ENCODE measurements at places on chromosomes 7 and 10. TPM values are rescaled to one million over a fixed set of nuclear protein-coding genes. Genes with fewer than 3 reads are reported as not detected.

DNA sequence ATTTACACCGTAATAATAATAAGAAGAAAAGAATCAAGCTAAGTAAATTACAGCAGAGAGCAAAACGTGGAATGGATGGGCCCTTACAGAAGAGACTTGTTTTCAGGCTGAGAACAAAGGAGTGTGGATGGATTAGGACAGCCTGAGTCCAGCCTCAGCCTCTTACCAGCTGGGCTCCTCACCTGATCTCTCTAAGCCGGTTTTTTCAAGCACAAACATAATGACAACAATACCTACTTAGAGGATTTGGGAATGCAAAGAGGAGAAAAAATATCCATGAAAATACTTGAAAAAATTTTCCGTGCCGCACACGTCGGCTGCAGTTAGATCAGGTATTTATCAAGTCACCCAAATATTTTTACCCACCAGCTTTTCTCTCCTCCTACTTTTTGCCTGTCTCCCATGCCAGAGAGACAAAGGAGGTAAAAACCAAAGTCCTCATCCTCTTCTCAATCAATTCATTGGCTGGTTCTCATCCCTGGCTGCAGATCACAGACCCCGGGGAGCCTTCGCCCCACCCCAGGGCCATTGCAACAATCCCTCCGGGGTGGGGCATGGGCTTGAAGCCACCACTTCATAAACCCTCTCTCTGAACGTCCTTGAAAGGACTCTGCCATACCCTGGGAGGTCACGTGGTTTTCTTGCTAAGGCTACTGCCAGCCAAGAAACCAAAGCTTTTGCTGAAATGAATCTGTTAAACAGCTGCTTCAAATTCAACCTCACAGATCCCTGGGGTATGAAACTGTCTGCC lies 29.7 kb upstream of the GTF2I start:
- H3K27me3 ChIP-seq = no peaks in the 10 kb centered on the region
- peaks cover 15% of the 10 kb centered on the region for H3K4me1 ChIP-seq
- H3K27ac ChIP-seq = peak overlapping the region; percentile 49
- H3K36me3 ChIP-seq = no peaks in the 10 kb centered on the region
- no peak overlapping the region for H3K4me3 ChIP-seq

DNA sequence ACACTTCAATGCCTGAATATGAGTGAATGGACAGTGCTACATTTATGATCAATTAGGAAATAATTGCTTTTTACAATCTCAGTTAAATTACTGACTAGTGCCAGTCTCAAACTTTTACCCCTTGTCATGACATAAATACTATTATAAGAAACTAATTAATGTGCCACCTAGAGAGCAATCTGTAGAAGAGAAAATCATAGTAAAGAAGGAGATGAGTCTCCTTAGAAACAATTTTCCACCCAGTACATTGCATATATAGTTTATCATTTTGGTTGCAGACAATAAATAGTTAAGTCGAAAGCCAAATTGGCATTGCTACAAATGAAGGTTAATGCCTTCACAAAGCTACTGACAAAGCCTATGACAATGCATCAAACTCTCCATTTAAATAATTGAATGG lies 68.6 kb downstream of the SLC13A1 start:
- no peaks in the 10 kb centered on the region for H3K4me1 ChIP-seq
- no peak overlapping the region for H3K4me3 ChIP-seq
- DNase-seq = no peak
- no peak overlapping the region for H3K27ac ChIP-seq
- H3K36me3 ChIP-seq = no peaks in the 10 kb centered on the region

DNA sequence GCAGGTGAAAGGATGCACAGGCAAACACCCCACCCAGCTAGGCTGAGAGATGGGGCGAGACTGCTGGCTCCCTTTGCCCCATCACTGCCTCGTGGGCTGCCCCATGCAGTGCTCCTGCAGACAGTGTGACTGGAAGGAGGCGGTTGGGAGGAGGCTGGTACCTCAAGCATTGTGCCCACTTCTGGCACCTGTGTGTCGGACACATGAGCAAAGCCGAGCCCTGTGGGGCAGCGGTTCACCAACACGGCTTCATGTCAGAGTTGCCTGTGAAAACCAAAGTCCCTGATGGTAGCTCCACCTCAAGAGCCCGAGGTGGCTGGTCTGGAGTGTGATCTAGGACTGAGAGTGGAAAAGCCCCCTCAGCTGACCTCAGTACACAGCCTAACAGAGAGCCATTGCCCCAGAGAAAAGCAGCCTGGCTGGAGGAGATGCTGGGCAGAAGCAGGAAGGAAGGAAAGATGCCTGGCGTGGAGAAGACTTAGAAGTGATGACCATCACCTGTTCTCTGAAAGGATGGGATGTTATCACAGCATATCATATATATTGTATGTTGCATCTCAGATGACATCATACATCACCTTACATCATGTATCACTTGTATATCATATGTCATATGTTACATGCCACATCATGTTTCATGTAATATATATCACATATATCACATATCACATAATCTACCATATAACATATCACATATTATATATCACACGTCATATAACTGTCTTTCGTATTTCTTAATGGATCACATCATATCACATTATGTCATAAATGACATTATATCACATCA lies 75.6 kb downstream of the ADCY1 start:
- no peaks in the 10 kb centered on the region for H3K27me3 ChIP-seq
- H3K27ac ChIP-seq = no peak overlapping the region
- H3K36me3 ChIP-seq = no peaks in the 10 kb centered on the region
- H3K4me3 ChIP-seq = no peak overlapping the region
- peak; percentile 75 for DNase-seq

- no peak for DNase-seq
- H3K4me1 ChIP-seq = peaks cover 18% of the 10 kb centered on the region
- H3K27ac ChIP-seq = peak overlapping the region; percentile 85
- no peaks in the 10 kb centered on the region for H3K36me3 ChIP-seq
Observed at GRCh38 chr7:101017064-101017777, 2.7 kb upstream of the MUC17 start.

GRCh38 chr7:50661345-50662040 lies 96.3 kb upstream of the DDC start:
- H3K27ac ChIP-seq = no peak overlapping the region
- H3K4me1 ChIP-seq = peaks cover 67% of the 10 kb centered on the region
- no peaks in the 10 kb centered on the region for H3K27me3 ChIP-seq
- peaks cover 21% of the 10 kb centered on the region for H3K36me3 ChIP-seq

DNA sequence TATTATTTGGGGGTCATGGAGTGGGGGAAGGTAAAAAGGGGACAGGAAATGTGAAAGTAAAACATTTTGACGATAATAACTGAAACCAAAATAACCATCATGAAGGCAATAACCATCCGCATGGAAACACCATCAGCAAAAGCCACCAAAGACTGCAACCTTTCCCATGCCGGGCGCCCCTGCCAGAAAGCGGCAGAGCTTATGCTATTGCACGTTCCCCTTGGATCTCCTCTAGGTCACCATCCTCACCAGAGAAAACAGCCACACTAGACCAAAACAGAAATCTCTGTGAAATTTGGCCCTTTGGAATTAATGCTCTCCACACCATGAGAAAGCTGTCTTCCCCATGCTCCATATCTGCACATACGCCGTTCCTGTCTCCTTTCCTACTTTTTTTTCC lies 31.1 kb downstream of the DRGX start:
- DNase-seq = no peak
- peak overlapping the region; percentile 9 for H3K27ac ChIP-seq
- peaks cover 16% of the 10 kb centered on the region for H3K4me1 ChIP-seq
- peaks cover 5% of the 10 kb centered on the region for H3K27me3 ChIP-seq
- H3K4me3 ChIP-seq = no peak overlapping the region

- H3K4me1 ChIP-seq = peaks cover 4% of the 10 kb centered on the region
- no peak overlapping the region for H3K4me3 ChIP-seq
- no peak for DNase-seq
- H3K27me3 ChIP-seq = peaks cover 5% of the 10 kb centered on the region
- H3K36me3 ChIP-seq = peaks cover under 1% of the 10 kb centered on the region
Observed at GRCh38 chr10:90437452-90437851, 420.4 kb downstream of the HTR7 start.

- no peak for DNase-seq
- H3K36me3 ChIP-seq = peaks cover 27% of the 10 kb centered on the region
- no peaks in the 10 kb centered on the region for H3K4me1 ChIP-seq
Observed at GRCh38 chr7:44761207-44762161, 12.8 kb downstream of the ZMIZ2 start.

GRCh38 chr7:158903897-158904541 lies 47.7 kb downstream of the DYNC2I1 start:
- H3K27ac ChIP-seq = no peak overlapping the region
- H3K27me3 ChIP-seq = no peaks in the 10 kb centered on the region
- no peak overlapping the region for H3K4me3 ChIP-seq
- DNase-seq = no peak

DNA sequence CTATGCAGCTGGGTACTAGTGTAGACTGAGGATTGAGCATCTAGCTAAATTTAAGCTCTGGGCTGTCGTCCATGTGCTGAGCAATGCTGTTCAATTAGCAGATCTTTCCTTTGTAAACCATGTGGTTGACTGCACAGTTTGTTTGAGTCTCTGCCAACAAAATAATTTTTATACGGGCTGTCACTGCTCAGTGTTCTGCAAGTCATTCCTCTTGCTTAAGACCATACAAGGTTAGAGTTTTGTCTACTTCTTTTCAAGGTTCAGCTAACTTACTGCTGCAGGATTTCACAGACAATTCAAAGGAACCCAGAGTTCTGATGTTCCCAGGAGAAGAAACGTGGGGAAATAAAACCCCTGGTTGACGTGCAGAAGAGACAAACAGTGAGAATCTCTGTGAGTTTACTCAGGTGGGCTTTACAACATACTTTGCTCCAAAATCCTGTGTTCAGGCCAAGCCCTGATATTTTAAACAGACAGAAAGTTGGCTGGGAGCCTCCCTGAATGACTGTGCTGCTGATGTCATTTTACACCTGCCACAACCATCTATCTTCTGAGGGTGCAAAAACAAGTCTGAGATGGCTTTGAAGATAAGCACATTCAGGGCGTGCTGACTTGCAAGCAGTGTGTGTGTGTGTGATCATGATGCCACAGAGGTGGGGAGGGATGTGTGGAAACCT lies 177.1 kb upstream of the SVIL start:
- peaks cover 31% of the 10 kb centered on the region for H3K4me1 ChIP-seq
- H3K4me3 ChIP-seq = no peak overlapping the region
- DNase-seq = no peak
- peak overlapping the region; percentile 80 for H3K27ac ChIP-seq
- no peaks in the 10 kb centered on the region for H3K27me3 ChIP-seq

STMP1 gene
- 53.0 TPM for total RNA-seq

CHRM2 gene
- total RNA-seq = 0.07 TPM

DNAJC1 gene
- total RNA-seq = 46.5 TPM

HTR5A gene
- not detected for total RNA-seq

EPHB4 gene
- total RNA-seq = 60.7 TPM

BAG3 gene
- 62.0 TPM for total RNA-seq

NPY4R gene
- 0.30 TPM for total RNA-seq

DNAJC12 gene
- 10.2 TPM for total RNA-seq

TBATA gene
- not detected for total RNA-seq

All from chondrocyte (in vitro differentiated cells).